ENCODE measurements at places on chromosomes 1 and 21.

DNA sequence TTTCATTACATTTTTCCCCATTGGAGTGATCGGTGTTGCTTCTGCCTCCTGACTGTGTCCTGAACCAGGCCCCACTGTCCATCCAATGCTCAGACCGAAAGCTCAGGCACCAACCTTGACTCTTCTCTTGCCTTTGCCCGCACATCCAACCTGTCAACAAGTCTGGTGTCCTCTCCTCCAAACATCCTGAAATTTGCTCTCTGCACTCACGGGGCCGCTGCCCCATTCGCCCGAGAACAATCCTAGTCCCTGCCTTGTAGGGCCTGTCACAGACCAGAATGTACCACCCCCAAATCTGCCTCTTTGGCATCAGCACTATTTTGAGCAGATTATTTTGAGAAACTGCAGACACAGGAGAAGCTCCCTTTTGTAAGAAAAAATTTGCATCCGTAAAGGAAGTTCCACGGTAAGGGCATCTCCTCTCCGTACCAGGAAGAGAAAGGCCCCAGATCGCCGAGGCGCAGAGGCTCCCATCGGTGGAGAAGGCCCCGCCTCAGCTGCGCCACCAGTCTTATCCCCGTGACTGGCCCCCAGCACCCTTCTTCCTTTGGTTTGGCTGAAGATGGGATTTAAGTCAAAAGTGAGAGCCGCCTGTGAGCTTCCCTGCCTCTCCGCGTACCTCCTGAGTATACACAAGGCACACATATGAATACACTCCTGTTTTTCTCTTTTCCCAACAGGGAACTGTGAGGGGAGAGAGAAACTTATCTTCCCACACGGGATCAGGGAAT, 7.1 kb downstream of the MORN1 start:
- DNase-seq = no peak

- DNase-seq = no peak
These were observed 88.1 kb upstream of the LRRC8D start for GRCh38 chr1:89732643-89733222.

DNA sequence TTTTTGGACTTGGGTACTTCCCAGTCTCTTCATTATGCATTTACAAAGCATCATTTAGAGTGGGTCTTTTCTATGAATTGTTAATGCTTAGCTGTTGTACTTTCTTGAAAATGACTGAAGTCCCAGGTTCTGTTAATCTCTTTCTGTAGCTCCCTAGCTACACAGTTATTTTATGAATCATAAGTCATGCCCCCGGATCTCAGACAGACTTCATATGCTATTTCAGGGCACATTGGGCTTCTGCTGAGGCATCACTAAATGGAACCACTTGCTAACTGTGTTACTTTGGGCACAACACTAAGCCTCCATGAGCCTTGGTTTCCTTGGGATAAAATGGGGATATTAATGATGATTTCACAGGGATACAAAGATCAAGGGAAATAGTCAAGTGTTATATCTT, 55.5 kb upstream of the RBM15 start:
- no peak for DNase-seq

DNA sequence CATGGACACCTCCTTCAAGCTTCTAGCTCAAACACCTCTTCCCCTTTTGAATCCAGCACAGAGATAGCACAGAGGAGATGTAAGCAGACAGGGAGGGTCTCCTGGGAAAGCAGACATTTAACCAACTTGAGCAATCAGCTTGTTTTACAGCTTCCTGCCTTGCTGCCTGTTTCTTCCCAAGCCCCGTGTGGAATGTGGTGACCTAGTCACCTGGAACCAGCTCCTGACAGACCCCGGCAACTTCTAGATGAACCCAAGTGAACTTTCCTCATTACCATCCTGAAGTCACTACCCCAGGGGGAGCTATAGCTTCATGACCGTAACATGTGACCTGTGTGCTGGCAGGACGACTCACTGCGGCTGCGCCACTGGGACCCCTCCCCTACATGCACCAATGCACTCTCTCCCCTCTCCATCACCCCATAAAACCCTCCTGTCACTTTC, 24.1 kb upstream of the TTF2 start:
- peak; percentile 7 for DNase-seq

DNA sequence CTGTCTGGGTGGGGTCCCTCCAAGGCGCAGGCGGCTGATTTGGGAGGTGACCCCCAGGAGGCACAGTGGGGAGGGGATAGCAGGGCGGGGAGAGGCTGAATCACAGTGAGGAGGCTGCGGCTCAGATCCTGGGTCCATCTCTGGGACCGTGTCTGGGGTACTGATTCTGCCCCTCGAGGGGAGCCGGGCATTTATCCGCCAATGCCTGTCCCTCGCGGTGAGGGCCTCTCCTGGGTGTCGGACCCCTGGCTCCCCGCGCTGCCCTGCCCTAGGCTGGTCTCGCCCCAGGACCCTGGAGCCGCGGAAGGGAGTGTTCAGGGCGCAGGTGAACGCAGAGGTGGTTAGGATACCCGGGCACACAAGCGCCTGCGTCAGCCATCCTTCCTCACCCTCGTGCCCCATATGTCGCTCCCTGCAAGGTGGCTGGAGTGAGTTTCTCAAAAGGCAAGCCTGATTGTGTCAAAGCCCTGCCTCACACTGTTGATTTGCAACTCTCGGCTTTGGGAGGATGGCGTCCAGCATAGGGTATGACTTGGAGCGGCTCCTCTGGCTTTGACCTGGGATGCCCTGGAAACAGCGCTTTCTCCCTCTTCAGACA, 530.9 kb downstream of the PTPRU start:
- no peak for DNase-seq

DNA sequence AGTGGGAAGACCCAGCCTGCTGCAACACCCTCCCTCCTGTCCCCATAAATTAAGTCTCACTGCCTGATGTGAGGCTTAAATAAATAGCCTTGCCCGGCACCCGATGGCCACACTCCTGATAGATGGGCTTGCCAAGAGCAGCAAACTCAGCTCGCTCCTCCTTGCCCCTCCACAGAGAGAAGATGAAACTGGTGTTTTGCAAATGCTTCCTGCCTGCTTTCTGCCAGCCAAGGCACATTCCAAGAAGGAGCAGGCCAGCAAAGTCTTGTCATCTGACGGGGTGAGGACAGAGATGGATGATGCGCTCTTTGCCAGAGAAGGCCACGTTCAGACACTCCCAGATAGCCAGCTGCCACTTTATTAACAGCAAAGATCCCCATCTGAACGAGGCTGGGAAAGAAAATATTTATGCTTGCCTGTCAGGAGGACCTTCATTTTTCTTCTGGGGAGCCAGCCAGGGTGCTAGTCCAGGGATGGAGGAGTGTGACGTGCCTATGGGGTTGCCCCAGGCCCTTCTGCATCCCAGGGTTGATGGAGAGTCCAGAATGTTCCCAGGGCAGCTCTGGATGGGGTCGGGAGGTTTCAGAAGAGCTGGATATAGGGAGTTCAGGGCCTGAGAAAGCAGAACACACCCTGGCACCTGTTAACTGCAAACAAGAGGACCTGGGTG, 265.4 kb downstream of the FOXD2 start:
- DNase-seq = peak; percentile 68

GRCh38 chr21:31222142-31222541, 121.9 kb downstream of the TIAM1 start:
- DNase-seq = peak; percentile 94

- DNase-seq = peak; percentile 8
These were observed 54.8 kb downstream of the PIK3R3 start for GRCh38 chr1:46077644-46078043.

DNA sequence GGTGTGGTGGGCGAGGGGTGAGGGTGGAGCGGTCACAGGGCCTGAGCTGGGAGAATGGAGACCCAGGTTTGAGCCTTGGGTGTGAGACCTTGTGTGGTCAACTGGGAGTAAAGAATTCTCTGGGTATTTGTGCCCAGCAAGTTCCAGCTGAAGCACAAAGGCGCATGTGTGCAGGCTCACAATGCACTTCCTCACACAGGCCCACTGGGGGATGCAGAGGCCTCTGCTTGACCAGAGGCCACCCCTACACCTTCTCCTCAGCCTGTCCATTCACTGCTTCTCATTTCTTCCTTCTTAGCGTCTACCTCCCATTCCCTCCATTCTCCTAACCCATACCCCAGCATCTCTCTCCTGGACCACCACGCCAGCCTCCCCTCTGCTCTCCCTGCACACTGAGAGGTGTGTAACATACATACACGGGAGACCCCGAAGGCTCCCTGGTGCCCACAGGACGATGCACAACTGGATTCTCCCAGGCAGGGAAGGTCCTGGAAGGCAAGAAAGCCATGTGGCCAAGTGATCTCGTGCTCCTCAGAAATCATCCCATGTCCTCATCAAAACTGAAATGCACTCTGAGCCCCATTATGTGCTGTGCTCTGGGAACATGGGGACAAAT, 12.3 kb upstream of the TTC39A start:
- no peak for DNase-seq

- peak; percentile 97 for DNase-seq
These were observed 27.7 kb downstream of the STYXL2 start for GRCh38 chr1:167121375-167122120.

- no peak for DNase-seq
These were observed 173.4 kb upstream of the HMCN1 start for GRCh38 chr1:185560760-185561159.

GRCh38 chr1:169024800-169025271, 81.7 kb upstream of the ATP1B1 start:
- no peak for DNase-seq

DNA sequence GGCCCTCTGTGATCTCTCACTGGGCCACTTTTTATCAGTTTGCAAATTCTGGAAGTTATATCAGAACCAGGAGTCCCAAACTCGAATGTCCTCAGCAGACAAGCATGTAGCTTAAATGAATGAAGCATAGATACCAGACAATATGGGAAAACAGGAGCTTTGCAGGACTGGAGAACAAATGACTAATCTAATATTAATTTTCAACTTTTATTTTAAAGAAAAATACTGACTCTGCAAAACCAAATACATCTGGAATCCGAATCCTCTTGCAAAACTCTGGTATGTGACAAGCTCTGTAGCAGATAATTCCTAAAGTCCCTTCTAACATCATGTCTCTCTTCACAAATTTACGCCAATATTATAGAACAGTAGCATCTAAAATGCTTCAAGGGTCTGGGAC, 427.4 kb downstream of the TTLL7 start:
- no peak for DNase-seq

All from NCI-H69 (cell line).